Cardiac fibroblast (primary cell): ENCODE measurements at places on chromosomes 13 and 19.
A peak's percentile ranks its signal among the peaks of the same experiment; 100 is the strongest.

DNA sequence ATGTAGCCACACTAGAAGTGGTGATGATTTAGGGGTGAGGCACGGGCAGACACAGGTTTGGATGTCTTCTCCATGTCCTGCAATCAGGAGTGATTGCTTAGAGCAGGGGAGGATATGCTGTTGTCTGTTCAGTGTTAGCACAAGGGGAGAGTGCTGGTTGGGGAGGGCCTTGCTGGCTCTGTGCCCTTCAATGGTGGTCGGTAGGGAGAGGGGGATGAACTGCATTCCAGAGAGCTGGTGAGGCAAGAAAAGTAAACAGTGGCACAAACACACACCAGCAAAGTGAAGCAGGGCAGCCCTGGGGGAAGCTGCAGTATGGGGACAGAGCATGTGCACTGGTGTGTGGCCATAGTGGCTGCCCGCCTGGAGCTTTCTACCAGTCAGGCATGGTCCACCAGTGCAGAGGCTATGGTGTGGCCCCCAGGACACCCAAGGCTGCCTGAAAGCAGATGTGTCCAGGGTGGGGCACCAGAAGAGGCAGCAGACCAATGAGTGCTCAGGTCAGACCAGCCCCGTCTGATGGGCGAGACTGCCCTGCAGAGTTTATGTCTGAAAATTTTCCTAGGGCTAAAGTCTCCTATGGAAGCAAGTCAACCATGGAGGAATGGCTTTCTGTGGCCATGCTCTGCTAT, 1676.9 kb downstream of the PCDH9 start:
- DNase-seq: no peak

DNA sequence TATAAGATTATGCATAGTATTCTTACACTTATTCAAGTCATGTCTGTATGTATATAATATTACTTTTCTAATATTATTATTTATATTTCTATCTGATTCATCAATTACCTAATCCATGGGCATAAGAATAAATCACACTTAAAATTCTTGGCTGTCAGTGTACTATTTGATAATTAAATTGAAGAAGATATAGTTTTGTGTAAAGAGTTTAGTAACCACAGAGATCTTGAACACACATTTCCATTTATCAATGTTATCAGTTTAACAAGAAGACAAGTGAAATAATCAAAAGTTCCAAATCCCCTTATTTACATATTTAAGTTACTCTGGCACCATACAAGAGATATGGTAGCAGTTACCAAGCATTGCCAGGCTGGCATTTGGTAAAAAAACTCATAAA, 244.5 kb downstream of the OXGR1 start:
- no peak for DNase-seq

DNA sequence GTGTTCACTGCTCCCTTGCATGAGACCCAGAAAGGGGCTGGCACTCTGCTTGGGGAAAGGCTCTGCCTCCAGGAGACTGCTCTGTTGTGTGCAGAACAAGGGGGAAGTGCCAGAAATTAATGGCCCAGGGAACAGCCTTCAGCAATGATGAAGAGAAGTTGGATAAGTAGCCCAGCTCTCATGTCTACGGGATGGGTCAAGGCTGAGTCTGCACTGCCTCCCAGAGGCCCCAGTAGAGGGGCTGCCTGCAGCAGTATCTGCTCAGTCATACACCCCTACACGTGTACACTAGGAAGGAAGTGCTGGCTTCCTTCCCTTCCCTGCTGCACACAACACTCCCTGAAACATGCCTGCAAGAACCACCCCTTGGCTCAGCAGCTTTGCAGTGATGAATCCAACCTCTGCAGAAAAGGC, 54.6 kb upstream of the URI1 start:
- peak; percentile 33 for DNase-seq

DNA sequence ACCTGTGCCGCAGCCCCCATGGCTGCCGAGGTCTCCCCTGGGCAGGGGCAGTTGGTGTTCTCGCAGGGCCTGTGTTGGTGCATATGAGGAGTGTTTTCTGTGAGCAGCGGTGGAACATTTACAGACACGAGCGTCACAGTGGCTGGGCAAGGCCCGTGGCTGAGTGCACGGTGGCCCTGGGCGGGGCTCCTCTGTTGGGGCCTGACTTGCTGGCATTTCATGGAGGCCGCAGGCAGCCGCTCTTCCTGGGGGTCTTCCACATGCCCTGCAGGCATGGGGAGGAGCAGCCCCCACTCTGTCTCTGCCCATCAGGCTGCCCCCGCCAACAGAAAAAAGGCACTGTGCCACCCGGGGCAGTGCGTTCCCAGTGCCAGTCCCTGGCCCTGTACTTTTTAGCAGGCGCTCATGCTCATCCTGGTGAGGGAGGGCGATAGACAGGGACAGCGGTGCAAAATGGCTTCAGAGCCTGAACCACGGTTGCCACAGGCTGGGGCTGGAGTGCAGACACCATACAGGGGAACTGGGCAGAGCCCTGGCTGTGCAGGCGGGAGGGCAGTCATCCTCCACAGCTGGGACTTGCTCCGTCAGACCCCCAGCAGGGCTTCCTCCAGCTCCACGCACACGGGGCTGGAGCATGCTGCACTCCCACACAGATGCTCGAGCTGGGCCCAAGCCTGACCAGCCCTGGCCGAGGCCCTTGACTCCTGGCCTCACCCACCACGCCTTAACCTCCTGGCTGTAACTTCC, 23.5 kb downstream of the TFDP1 start:
- no peak for DNase-seq

DNA sequence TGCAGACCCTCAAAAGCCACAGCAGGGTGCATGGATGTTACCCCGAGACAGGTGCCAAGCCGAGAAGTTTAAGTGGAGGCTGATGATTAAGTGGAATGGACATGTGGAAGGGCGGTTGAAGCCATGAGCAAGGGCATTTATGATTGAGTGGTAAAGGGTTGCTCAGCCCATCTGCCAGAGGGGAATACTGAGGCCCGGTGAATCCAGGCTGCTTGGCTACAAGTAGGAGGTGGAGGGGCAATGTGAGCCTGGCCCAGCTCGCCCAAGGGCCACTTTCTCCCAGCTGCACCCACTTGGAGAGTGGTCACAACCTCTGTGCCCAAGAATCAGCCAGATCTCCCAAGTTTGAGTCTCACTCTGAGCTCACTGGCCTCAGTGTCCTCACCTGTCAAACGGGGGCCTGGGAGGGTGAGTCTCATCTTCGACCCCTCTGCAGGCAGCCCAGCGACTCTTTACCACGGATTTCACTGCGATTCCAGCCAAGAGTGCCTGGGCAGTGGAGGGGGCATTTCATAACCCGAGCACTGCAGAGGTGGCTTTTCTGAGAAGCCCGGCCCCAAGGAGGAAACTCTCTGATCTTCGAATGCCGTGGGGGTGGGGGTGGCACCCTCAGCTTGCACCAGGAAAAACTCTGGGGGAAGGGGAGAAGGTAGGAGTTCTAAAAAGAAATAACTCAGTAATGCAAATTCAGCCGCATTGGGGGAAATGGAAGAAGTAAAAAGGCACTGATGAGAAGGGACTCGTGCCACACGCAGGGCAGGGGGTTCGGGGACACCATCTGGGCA, 62.9 kb upstream of the KLF2 start:
- no peak for DNase-seq

- no peak for DNase-seq
Measured at GRCh38 chr13:44011036-44011435, 131.3 kb downstream of the LACC1 start.

DNA sequence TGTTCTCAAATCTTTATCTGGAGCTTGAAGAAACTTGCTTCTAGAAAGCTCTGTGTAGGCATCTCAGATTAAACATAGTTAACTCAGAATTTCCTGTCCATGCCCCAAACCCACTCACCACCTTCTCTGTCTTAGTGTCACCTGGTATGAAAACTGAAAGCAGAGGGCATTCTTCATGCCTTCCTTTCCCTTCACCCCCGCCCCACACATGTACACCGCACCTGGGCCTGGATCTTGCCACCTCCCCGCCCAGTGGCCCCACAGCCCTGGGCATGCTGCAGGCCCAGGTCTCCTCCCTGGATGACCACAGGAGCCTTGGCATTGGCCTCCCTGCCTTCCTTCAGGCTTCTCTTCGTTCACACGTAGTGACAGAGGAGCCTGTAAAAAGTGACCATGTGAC, 15.8 kb downstream of the CFAP97D2 start:
- DNase-seq: no peak

- DNase-seq: no peak
Measured at GRCh38 chr13:89628567-89628966, 1718.9 kb upstream of the MIR17HG start.

DNA sequence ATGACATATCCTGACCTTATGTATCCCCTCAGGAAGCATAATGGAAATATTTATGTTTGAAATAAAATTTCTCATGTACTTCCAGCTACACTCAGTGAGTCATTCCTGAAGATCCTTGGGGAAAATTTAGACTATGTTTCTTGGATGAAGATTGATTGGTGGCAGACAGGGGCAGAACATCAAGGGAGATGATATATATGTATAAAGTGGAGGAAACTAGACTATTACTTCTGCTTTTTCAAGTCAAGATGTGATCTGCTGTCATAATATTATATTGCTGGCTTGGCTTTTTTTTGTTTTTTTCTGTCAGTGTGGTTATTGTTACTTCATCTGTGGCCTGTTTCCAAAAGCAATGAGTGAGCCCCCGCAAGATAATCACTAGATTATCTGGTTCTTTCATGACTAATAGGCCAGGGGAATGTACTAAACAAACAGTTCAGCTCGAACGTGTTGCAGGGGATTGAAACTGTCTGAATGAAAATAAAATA, 87.2 kb upstream of the TNFSF11 start:
- DNase-seq: peak; percentile 73

- no peak for DNase-seq
Measured at GRCh38 chr13:33345842-33346241, 60.3 kb upstream of the STARD13 start.

DNA sequence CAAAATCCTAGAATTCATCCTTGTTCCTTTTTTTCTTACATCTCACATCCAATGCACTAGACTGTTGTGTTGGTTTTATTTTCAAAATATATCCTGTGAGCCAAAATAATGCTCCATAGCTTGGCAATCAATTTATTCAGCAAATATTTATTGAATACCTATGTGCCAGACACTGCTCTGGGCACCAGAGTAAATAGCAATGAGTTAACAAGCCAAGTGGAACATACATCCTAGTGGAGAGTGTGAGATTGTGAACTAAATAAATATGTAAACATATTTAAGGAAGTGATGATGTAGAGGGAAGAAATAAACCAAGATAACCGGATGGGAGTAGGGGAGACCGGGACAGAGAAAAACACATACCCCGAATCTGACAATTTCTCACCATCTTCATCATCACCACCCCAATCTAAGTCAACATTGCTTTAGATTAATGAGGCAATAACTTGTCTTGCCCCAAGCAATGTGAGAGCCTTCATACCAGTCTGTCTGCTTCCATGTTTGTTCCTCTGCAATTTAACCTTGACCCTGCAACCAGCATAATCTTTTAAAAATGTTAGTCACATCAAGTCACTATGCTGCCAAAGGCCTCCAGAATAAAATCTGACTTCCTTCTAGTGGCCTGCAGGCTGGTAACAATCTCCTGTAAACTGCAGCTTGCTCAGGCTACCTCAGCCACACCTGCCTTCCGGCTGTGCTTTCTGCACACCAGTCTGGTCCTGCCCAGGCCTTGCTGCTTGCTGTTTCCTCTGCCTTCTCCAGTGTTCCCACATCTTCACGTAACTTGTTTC, 199.2 kb downstream of the DLEU7 start:
- no peak for DNase-seq

GRCh38 chr19:8030960-8031359, 21.6 kb upstream of the CCL25 start:
- no peak for DNase-seq

- no peak for DNase-seq
Measured at GRCh38 chr19:46776927-46777911, 11.2 kb downstream of the SLC1A5 start.

GRCh38 chr13:97502181-97502580, 68.2 kb downstream of the RAP2A start:
- DNase-seq: peak; percentile 81
